KBM-7 (cell line): ENCODE measurements at places on chromosomes 7 and 10.
A peak's percentile ranks its signal among the peaks of the same experiment; 100 is the strongest.

GRCh38 chr10:116490028-116490662 is 55.6 kb upstream of the PNLIP start:
- DNase-seq = peak; percentile 29

- DNase-seq = no peak
Observed at GRCh38 chr7:107527196-107527595, 36.5 kb downstream of the COG5 start.

- peak; percentile 86 for DNase-seq
Observed at GRCh38 chr7:151017953-151018420, 6.3 kb downstream of the ATG9B start.

DNA sequence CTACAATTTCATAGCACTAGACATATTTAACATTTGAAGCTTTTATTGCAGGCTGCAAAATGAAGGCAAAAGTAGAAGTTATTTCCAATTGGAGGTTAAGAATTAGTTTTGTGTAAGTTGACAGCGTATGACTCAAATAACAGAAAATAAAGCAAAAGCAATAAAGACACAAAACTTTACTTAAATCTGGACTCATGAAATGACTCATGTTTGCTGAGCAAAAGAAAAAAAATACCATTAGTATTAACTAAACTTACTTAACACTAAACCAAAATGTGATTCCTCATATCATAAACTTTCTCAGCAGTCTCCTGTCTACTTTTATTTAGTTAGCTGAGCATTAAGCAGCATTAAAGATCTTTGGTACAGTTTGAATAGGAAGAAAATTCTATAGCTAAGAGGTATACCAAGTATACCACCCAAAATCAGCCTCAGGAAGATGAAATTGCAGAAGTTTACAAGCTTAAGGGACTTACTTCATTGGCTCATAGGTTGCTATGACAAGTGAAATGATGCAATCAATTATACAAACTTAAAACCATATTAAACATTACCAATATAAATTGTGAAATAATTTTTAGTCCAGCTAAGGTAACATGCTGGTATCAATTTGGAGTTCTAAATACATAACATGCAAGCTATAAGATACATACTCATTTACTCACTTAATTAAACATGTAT is 1131.4 kb downstream of the XPNPEP1 start:
- no peak for DNase-seq

GRCh38 chr7:151769188-151769821 is 107.6 kb downstream of the PRKAG2 start:
- DNase-seq = no peak

DNA sequence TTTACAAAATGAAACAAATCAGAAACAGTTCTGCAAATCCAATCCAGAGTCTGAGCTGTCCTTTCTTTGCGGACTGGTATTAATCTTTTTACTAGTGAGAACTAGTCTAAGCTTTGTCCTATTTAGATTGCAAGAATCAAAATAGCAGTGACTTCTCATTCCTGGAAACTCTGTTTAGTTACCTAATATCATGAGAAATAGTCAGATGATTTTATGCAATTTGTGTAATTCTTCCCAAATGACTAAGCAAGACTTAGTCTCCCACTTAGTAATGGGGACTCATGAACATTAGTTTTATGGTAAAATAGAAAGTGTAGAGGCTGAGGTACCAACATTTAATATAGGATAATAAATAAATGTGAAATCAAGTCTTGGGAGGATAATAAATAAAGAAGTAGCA is 341.3 kb downstream of the DNAJB9 start:
- DNase-seq = no peak

DNA sequence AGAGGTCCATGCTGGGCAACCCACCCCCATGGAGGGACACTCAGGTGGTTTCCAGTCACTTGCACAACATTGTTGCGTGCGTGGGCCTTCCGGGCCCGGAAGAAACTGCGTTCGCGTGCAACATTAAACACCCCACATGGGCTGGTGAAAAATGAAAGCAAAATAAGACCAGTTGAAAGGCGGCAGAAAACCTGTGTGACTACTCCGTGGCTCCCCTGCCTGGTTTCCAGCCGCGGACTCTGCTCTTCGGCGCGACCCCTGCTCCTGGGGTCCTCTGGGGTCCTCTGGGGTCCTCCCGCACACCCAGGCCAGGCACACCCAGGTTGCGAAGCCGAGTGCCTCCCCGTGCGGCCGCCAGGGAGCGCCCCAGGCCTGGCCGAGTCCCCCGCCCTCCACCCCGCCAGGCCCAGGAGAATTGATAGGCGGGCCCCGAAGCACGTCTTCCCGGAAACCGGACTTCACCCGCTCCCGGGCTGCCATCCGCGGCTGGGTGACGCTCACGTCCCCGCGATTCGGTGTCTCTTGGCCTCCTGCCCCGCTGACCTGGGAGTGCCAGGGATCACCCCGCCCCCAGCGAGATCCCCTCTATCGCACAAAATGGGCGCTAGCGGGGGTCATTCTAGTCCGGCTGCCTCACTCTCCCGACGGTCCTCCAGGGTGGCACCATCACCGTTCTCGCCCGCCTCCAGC is 1.9 kb upstream of the SH2D4B start:
- DNase-seq = no peak

DNA sequence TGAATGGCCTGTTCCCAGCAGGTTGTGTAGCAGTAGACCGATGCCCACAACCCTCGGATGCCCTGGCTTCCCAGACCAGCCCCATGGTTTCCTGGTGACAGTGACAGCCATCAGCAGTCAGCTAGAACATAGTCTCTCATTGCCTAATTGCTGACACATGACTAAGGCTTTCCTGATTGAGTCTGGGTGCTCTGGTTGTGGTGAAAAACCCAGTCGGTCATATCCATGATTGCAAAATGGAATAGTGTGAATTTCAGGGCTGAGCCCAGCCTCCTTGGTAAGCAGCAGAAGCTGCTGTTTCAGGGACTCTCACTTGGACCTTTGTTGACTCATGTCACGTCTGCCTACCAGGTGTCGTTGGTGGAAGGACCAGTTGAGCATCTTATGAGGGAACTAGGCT is 36.6 kb downstream of the POR start:
- peak; percentile 20 for DNase-seq

DNA sequence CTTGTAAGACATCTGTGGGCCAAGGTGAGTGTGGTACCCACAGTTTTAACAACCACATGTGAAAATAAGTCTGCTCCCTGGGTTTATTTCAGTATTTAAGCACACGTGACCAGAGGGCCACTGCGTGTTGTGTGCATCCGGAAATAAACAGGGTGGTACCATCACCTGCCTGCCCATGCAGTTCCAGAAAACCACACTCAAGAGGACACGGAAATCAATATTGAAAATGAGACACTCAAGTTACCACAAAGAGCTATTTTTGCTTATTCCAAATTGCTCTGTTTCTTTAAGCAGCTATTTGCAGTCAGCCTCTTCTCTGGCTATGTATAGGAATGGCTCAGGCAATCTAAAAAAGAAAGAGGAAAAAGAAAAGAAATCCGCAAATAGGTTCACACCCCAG is 71.8 kb upstream of the LOXL4 start:
- peak; percentile 14 for DNase-seq

DNA sequence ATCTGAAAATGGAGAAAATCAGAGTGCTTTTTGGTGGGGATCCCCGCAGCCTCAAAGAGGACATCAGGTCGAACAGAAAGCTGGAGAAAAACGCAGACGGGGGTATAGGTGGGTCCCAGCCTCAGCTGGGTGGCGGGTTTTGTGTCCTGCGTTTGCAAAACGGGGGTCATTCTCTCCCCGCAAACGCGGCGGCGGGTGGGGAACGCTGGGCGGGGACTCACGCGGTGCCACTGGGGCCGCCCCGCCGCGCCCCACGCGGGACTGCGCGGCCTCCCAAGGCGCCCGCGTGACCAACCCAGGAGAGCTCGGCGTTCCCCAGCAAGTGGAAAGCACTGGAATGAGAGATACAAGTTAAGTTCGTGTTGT is 806 bp upstream of the VIPR2 start:
- DNase-seq = no peak

DNA sequence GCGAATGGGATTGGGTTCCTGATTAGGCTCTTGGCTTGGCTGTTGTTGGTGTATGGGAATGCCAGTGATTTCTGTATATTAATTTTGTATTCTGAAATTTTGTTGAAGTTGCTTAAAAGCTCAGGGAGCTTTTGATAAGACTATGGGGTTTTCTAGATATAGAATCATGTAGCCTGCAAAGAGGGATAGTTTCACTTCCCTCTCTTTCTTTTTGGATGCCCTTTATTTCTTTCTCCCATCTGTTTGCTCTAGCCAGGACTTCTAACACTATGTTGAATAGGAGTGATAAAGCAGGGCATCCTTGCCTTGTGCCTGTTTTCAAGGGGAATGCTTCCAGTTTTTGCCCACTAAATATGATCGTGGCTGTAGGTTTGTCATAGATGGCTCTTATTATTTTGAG is 40.4 kb upstream of the MPP7 start:
- no peak for DNase-seq

DNA sequence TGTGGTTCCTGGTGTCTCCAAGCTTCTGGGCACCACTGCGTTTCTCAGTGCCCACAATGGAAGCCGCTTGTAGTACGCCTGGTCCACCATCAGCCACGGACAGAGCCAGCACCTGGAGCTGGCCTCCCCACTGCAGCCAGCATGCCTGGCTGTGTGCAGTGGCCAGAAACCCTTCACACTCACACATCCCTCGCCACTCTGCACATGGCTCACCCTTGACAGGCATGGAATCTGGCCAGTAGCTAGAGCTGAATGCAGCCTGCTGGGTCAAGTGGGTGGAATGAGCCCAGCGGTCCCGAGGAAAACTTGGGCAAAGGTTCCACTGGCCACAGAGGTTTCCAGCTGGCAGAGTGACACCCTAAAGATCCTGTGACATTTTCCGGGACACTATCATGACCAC is 146.0 kb upstream of the ADO start:
- no peak for DNase-seq

DNA sequence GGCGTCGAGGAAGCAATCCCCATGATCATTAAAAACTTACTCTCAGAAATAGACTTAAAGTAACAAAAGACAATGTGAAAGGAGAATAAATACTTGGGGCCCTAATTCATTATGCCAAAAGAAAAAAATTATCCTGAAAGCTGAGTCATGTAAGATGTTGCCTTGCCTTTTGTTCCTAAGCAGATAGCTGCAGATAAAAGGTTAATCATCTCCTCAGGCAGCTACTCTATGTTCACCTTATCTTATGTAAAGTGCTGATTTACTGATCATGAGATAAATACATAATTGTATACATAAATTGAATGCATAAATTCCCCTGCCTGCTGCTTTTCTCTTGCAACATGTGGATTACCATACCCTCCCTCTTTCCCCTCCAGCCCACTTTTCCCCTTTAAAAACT is 28.1 kb upstream of the CREB3L2 start:
- DNase-seq = no peak

- DNase-seq = no peak
Observed at GRCh38 chr7:122675011-122675410, 23.9 kb downstream of the RNF133 start.

DNA sequence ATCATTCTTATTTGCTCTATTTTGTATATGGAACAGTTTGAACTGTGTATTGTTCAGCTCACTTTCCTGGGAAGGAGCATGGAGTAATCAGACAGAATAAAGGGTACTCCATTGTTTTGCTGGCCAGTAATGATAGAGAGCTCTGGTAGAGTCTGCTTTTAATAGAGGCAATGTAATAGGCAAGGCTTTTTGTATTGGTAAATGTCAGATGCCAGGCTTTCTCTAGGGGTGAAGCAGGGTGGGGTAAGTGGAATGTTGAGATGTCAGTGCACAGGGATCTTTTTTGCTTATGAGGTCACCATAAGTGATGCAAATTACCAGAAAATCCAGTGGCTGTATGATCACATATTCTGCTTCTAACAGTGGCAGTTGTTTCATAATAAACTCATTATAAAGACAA is 1088.3 kb upstream of the SORCS1 start:
- DNase-seq = no peak

DNA sequence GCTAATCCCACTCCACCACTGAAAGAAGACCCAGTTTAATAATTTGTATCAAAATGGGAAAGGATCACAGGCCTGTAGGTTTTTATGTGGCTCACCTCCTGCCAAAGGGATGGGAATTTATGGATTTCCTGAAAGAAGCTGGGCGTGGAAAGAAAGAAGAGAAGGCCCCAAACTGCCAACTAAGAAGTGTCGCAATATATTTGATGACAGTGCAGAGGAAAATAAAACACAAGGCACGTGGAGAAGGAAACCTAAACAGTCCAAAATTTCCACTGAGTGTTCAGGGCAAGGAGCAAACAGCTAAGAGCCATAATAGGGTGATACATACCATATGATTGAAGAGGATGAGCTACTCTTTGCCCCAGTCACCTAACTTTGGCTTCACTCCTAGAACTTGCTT is 667.2 kb downstream of the GATA3 start:
- no peak for DNase-seq

DNA sequence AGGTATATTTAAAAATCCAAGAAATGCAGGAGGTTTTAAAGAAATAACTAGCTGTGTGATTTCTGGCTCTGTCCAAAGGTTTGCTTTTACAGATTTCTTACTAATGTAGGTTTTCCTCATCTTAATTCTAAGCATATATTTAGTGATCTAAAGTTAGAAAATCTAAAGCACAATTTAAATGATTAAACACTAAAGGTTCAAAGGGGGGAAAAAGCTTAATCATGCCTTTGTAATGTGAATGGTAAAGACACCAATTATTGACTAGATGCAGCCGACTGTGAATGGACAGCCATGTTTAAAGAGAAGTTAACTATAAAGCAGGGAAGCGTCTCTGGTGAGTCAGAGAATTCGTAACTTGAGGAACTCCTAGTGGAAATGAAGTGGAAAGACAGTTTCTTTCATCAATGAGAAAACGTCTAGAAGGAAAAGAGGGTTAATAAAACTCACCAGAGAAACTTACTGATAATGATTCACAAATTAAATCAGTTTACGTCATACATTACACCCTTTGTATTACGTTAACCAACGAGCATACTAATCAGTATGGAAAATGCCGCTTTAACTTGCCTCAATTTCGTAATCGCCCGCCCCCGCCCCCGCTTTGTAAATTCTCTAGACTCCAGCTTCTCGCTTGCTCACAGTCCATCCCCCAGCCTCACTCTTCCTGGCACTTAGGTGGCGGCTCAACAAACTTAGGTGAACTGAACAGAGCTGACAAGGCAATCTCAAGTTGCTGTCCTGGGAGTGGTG is 1.1 kb upstream of the HBP1 start:
- DNase-seq = peak; percentile 82

DNA sequence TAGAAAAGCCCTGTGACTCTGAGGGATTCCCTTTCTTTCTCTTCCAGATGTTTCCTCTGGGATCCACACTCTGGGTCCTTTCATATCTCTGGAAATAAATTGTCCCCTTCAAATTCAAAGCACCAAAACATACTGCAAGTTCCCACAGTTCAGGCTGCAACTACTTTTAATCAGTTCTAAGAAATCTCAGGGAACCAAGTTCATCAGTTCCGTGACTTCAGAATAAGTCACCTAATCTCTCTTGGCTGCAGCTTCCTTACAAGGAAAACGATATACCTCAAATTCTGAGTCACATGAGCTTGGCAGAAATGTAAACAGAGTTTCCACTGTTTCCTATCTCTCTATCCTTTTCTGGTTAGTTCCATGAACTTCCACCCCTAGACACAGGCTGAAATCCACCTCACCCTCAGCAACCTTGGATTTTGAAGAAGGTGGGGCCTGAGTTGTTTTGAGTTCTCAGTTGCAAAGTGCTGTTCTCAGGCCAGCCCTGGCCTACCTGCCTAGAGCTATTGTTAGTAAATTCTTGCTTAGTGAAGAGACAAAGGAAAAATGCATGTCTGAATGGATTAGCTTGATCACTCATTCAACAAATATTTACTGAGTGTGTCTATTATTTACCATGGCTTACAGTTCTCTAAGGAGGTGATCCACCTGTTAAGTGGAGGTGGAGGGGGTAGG is 59.3 kb upstream of the IL6 start:
- no peak for DNase-seq
